NCI-H510A treated with DMSO at 0.1 percent for 48 hours (cell line): ENCODE measurements at places on chromosomes 2 and 18.
A peak's percentile ranks its signal among the peaks of the same experiment; 100 is the strongest.

GRCh38 chr2:16869711-16870110 lies 204.1 kb upstream of the CYRIA start:
- no peak for DNase-seq

DNA sequence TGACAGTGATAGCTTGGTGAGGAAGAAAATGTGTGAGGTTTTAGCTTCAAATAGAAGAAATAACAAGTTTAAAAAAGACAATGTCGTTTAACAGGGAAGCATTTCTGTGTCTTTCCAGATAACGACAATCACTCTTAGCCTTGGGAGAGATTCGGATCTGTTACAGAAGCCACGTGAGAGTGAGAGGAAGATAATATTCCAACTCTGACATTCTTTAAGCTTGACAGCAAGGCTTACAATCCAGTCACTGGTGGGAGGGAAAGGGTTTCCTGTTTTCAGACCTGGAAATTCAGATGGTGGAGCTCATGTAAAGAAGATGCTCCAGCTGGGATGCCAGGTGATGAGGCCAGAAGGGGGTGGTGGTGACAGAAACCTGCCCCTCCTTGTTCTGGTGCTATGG lies 30.8 kb downstream of the FBXO48 start:
- no peak for DNase-seq

DNA sequence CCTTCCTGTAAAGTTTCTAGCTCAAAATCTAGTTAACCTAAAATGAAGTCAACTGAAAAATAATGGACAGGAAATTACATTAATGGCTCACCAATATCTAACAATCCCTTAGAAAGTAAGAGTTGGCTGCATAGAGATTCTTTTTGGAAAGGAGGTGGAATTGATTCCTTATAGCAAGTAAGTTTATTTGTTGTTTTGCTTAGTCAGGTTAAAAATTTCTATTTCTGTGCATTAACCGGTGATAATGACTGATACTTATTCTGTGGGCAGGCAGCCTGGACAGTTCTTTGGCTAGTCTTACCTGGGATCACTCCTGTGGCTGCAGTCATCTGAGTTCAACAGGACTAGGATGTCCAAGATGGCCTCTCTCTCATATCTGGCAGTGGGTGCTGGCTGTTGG lies 6.9 kb upstream of the BCL2L11 start:
- no peak for DNase-seq

GRCh38 chr2:113131352-113132185 lies 4.2 kb downstream of the IL1RN start:
- no peak for DNase-seq

- no peak for DNase-seq
Observed at GRCh38 chr2:234772733-234773060, 179.1 kb upstream of the SH3BP4 start.

DNA sequence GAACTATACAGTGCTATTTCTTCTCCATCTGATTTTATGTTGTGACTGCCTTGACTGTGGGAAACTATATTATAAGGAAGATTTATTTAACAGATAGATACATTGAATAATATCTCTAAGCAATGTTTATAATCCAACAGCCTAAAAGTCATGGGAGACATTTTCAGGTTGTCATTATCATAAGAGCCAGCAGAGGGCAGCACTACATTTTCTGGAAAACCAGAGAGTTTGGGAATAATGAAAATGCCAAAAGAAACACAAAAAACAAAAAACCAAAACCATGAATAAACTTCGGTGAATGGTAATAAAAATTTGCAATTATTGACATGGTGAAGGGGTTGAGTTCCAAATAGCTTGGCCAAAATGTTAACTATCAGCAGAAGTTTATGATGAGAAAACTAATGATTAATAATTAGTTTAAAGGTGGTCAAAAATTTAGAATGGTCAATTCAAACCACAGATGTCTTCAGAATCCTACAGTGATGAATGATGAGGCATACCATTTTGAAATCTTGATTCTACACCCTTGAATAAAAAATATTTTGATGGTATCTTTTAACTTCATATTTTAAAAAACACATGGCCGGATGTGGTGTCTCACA lies 4.7 kb downstream of the EEF1B2 start:
- DNase-seq, result peak; percentile 33

- DNase-seq, result no peak
Observed at GRCh38 chr2:70685771-70686171, 82.2 kb downstream of the ADD2 start.

DNA sequence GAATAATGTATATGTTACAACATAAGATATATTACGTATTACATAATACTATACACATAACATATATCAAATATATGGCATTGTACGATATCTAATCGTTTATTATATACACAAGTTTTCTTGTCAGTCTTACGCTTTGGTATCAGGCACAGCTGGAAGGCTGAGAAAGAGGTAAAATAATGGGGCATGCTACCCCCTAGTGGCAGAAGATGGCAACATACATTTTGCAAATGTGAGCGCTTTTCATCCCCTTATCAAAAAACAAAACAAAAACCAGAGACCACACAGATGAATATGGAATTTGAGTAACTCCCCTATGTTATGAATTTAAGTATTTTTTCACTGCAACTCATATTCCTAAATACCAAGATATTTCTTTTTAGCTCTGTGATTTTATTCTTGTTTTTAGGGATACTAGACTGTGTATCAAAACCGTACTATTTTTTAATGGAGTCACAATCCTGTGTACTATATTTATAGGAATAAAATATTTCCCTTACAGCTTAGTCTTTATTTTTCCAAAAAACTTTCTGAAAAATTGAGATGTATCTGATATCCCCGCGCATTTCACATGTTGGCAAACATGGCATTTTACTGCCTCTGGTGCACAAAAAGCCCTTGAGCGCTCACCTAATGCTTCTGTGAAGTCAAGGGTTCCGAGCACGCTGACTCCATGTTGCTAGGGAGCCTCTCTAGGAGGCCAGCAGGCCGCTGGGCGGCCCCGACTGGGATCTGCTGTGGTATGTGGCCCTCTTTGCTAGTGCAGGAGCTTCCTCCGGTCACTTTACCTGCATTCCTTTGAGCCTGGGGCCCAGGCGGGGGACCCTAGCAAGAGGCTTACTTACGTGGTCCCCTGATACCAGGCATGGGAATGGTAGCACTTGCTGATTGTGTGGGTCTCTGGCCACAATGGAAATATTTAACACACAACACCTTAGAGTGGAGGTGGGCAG lies 62.5 kb downstream of the SLC4A3 start:
- DNase-seq, result peak; percentile 56

DNA sequence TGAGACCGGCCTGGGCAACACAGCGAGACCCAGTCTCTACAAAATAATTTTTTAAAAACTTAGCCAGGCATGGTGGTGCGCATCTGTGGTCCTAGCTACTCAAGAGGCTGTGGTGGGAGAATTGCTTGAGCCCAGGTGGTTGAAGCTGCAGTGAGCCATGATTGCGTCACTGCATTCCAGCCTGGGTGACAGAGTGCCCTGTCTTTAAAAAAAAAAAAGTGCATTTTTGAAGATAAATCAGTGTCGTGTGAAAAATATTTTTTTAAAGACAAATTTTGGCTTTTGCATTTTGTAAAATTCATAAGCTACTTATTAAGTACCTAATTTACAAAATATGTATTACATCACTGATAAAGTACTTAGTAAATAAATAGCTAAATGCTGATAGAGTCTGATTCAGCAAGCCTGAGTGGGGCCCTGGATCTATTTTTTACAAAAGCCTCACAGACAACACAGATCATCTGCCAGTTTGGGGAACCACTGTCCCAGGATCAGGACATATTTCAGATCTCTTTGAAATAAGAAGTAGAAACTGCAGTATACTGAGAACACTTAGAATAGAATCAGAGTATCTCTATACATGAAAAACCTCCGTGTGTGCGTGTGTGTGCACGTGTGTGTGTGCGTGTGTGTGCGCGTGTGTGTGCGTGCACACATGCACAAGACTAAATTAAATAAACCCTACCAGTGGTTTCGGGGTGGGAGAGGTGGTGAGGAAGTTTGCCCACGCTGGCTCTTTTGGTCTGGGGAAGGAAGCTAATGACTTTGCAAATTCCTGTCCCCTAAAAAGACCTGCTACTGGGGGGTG lies 61.6 kb downstream of the AAK1 start:
- no peak for DNase-seq

GRCh38 chr2:241974096-241974495 lies 104.6 kb downstream of the RTP5 start:
- no peak for DNase-seq

DNA sequence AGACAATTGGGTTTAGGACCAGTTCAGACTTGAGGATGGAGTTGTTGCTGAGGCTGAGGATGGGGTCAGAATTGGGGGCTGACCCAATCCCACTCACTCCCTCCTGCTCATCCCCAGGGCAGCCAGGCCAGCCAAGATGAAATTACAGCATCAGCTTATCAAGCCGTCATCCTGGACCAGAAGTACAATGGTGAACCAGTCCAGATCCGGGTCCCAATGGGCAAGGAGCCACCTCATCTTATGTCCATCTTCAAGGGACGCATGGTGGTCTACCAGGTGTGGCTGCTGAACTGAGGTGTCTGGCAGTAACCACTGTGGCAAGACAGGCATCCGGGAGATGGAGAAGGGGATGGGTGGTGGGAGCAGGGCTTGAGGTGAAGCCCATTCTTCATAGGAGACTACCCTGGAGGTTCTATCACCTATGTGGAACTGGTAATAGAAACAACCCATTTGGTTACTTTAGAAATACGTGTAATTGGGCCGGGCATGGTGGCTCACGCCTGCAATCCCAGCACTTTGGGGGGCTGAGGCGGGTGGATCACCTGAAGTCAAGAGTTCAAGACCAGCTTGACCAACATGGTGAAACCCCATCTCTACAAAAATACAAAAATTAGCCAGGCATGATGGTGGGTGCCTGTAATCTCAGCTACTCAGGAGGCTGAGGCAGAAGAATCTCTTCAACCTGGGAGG lies 13.9 kb downstream of the VIL1 start:
- no peak for DNase-seq

- peak; percentile 15 for DNase-seq
Observed at GRCh38 chr2:26456440-26457250, 21.3 kb downstream of the OTOF start.

GRCh38 chr2:191929288-191929687 lies 82.4 kb upstream of the CAVIN2 start:
- DNase-seq, result no peak

DNA sequence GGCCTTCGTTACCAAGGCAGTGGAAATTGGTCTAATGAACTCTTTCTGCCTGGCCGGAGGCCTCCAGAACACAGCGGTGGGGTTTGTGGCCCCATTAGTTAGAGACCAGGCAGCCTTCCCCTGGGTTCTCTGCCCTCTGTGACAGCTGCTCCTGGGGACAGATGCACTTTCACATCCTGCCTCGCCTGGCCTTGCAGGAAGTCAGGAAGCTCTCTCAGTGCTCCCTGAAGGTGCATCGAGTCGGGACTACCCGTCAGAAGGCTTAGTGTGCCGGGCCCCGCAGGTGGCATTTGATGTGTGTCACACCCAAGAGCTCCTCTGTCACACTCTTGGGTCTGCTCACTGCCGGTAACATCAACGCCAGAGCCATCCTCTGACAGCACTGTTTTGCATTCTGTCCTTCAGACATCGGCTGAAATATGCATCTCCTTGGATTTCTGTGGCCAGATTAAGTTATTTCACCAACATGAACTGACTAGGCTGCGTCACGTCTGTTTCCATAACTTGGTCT lies 158.3 kb downstream of the LDLRAD4 start:
- peak; percentile 47 for DNase-seq

- DNase-seq, result no peak
Observed at GRCh38 chr2:128585706-128586105, 267.0 kb upstream of the HS6ST1 start.

DNA sequence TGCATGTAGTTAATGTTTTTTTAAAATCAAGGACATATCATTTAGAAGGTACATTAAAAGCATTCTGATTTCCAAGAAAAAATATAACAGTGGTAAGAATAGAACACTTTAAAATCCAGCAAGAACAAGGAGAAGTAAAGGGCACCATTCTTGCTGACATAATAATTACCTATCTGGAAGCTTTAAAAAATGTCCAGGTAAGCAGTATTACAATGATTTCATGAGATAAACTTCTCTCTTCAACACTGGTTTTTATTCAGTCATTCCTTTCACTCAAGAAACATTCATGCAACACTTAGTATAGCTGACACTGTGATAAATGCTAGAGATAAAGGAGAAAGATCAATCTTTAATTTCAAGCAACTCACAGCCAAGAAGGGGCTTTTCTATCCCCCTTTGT lies 2.9 kb upstream of the KANSL1L start:
- no peak for DNase-seq

GRCh38 chr2:113370478-113371091 lies 66.9 kb upstream of the ZNG1B start:
- no peak for DNase-seq

DNA sequence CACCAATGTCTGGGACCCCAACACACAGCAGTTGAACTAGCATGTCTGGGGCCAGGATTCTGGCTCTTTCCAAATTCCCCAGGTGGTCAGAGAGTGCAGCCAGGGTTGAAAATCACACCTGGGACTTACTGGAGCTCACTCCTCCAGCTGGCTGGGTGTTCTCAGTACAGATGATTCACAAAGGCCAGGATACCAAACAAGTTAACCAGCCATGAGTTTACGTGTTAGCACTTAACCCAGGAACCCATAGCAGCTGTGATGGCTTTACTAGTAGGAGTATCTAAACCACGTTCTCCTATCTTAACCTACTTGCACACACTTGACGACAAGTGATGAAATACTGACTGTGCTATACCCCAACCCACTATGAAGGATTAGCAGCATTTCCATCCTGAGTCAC lies 222.8 kb downstream of the FBXO15 start:
- DNase-seq, result no peak

DNA sequence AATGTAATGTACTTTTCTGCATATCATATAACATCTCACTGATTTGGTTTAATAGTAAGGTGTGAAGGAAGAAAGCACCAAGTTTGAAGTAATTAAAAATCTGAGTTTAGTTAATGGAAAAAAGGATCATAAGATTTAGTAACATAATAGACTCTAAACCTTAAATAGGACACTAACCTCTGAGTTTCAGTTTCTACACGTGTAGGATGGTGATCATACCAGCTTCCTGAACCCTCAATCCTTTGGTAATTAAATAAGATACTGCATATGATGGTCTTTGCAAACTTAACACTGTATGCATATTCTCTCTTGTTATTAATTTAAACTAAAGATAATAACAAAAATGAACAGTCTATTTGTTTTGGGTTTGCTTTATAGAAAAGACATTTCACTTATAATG lies 216.8 kb downstream of the NUP35 start:
- DNase-seq, result no peak

DNA sequence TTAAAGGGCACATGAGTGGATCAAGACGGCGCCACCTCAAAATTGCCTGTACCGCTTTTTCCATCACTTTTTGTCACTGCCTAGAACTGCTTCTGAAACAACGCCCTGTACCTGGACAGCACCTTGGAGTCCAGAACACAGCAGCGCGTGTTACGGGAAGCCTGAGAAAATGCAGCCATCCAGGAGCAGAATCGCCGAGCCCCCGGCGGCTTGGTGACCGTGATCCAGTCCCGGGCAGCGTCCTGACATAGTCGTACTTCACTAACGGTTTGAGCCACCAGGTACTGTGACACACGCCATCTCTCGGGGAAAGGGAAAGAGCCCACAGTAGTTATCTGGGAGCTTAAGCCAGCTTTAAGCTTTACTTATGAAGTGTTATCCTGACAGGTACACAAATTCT lies 168.9 kb upstream of the SALL3 start:
- DNase-seq, result no peak

- DNase-seq, result no peak
Observed at GRCh38 chr2:2824588-2824987, 493.5 kb upstream of the MYT1L start.
